ENCODE measurements at places on chromosomes 4 and X. TPM values are rescaled to one million over a fixed set of nuclear protein-coding genes. Genes with fewer than 3 reads are reported as not detected.

The ZCCHC12 gene
- total RNA-seq, result not detected

The RHOXF1 gene
- not detected for total RNA-seq

The DKK2 gene
- not detected for total RNA-seq

The ATP2B3 gene
- 0.05 TPM for total RNA-seq

DNA sequence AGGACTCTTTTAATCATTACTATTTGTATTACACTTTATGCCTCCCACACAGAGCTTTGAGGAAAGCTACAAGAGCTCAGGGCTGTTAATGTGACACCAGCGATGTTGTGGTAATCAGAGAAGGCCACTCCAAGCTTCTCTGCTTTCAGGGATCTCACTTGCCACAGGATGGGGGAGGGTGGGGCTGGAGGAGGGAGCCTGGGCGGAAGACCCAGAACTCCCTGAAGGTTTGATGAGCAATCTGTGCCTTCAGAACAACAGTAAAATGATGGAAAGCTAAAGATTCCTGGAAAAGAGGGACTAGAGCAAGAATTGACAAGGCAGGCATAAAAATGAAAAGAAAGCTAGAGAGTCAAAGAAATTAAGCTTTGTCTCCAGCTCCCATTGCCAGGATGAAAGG lies 75.6 kb downstream of the MAML3 start:
- no peak overlapping the region for H3K27ac ChIP-seq
- peaks cover 38% of the 10 kb centered on the region for H3K4me1 ChIP-seq
- no peak for DNase-seq
- peaks cover 5% of the 10 kb centered on the region for H3K36me3 ChIP-seq
- no peak overlapping the region for H3K4me3 ChIP-seq
- peaks cover 7% of the 10 kb centered on the region for H3K27me3 ChIP-seq

- H3K36me3 ChIP-seq, result no peaks in the 10 kb centered on the region
- no peaks in the 10 kb centered on the region for H3K4me1 ChIP-seq
- H3K27me3 ChIP-seq, result no peaks in the 10 kb centered on the region
- no peak overlapping the region for H3K4me3 ChIP-seq
- H3K27ac ChIP-seq, result no peak overlapping the region
- DNase-seq, result no peak
Observed at GRCh38 chr4:8582436-8582835, 2.2 kb downstream of the GPR78 start.

DNA sequence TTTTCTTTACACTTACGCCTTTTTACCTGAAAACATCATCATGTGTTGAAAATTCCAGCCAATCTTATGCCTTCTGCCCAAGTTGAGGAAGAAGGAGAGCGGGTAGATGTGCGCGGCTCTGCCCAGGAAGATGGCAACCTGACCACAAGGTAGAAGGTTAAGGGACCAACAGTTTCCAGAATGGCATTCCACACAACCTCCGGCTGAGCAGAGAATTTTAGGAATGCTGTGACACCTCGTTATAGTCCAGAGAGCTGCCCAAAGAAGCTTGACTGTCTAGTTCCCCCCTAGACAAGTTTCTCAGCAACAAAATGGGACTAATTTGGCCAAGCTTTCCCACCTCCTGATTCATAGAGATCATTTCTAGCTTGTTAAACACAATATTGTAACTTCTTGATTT lies 75.1 kb downstream of the CHST7 start:
- H3K27me3 ChIP-seq, result no peaks in the 10 kb centered on the region
- H3K27ac ChIP-seq, result no peak overlapping the region
- no peak overlapping the region for H3K4me3 ChIP-seq
- H3K36me3 ChIP-seq, result peaks cover 5% of the 10 kb centered on the region
- H3K4me1 ChIP-seq, result peaks cover 24% of the 10 kb centered on the region

- H3K36me3 ChIP-seq, result no peaks in the 10 kb centered on the region
- H3K4me3 ChIP-seq, result no peak overlapping the region
- H3K27ac ChIP-seq, result no peak overlapping the region
- DNase-seq, result no peak
- peaks cover 11% of the 10 kb centered on the region for H3K27me3 ChIP-seq
Observed at GRCh38 chr4:89674876-89675459, 162.0 kb downstream of the SNCA start.

GRCh38 chrX:149937871-149938426 lies 342 bp downstream of the EOLA2 start:
- peak; percentile 17 for DNase-seq
- peaks cover 2% of the 10 kb centered on the region for H3K36me3 ChIP-seq
- H3K27ac ChIP-seq, result peak overlapping the region; percentile 99
- peaks cover 4% of the 10 kb centered on the region for H3K4me1 ChIP-seq
- H3K4me3 ChIP-seq, result peak overlapping the region; percentile 80
- no peaks in the 10 kb centered on the region for H3K27me3 ChIP-seq

- no peaks in the 10 kb centered on the region for H3K36me3 ChIP-seq
- H3K4me3 ChIP-seq, result no peak overlapping the region
- H3K27ac ChIP-seq, result no peak overlapping the region
- DNase-seq, result no peak
Observed at GRCh38 chr4:140947506-140947905, 185.8 kb downstream of the RNF150 start.
